NCI-H1436 treated with DMSO at 0.1 percent for 48 hours (cell line): ENCODE measurements at places on chromosomes 16 and 17.

DNA sequence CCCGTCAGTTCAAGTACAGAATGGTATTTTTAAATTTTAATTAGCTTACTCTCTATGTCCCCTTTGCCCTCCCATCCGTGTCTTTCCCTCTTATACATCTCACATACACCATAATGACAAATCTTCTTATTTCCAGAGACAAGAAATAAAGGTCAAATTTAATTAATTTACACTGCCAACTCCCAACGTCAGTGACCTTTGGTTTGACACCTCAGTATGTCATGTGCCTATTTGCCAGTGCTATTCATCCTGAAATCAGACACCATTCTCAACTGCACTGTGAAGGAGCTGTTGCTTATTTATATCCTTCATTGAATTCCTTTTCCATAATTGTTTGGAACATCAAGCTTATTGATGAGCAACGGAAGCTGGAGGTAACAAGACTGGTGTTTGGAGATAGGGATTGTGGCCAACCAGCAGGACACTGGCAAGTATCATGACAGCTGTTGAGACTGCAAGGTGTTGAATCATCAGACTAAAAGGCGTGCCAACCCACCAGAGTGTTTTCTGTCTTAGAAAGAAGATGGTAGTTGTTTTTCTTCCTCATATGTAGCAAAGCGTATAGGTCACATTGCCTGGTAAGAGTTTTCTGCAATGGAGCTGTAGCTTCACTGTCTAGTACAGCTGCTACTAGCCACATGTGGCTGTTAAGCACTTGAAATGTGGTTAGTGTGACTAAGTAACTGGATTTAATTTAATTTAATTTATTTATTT is 12.5 kb downstream of the CALCOCO2 start:
- no peak for DNase-seq

GRCh38 chr16:18969855-18970240 is 13.9 kb upstream of the TMC7 start:
- no peak for DNase-seq

DNA sequence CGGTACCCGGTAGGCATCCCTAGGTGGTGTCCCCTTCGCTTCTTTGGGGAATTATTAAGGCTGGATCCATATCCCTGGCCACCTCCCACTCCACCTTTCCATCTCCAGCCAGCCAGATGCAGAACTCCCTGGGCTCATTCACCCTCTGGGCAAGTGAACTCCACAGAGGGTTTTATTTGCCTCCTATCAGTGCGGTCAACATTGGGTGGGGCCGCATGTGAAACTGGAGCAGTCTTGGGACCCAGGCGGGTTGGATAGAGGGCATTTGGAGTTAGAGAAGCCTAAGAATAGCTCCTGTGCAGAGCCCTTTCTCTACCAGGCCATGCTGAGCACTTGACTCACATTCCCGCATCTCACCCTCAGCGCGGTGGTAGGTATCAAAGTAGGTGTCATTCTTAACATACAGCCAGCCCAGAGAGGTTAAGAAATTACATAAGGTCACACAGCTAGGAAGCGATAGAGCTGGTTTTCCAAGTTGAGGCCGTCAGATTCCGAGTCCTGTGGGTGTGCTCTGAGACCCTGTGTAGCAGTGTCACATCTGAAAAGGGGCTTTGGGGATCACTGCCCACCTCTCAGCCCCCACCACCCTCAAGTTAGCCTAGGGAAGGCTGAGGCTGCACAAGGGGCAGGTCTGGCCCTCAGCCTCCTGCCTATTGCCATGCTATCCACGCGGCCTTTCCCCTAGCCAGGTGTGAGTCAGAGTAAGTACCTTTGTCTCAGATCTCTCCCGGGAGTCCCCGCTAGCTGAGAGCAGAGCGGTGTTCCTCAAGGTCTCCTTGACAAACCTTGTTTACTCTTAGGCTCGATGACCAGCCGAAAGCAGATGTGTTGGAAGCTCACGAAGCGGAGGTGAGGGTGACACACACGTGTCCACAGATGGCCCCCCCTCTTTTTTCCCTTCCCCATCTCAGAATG is 26.9 kb upstream of the LGALS9 start:
- DNase-seq = no peak

DNA sequence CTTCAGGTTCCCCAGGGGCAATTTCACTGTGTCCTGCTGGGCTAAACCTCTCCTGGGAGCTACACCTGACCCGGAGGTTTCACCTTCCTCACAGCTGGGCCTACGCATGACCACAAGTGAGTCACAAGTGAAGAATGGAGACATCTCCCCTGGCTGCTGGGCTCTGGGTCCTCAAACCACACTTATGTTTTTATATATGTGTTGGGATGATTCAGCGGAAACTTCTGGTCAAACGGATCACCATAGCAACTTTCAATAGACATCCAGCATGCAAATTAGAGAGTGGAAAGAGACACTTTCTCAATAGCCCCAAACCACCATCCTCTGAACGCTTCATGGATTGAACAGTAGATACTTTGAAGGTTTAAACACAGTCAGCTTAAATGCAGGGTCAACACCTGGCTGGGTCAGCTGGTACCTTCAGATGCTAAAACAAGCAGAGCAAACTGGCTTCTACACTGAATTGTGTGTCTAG is 28.0 kb upstream of the MAF start:
- DNase-seq = no peak

- no peak for DNase-seq
These were observed 10.3 kb downstream of the CDRT4 start for GRCh38 chr17:15456972-15457722.

GRCh38 chr16:9256196-9256595 is 164.8 kb downstream of the HAPSTR1 start:
- DNase-seq = no peak

DNA sequence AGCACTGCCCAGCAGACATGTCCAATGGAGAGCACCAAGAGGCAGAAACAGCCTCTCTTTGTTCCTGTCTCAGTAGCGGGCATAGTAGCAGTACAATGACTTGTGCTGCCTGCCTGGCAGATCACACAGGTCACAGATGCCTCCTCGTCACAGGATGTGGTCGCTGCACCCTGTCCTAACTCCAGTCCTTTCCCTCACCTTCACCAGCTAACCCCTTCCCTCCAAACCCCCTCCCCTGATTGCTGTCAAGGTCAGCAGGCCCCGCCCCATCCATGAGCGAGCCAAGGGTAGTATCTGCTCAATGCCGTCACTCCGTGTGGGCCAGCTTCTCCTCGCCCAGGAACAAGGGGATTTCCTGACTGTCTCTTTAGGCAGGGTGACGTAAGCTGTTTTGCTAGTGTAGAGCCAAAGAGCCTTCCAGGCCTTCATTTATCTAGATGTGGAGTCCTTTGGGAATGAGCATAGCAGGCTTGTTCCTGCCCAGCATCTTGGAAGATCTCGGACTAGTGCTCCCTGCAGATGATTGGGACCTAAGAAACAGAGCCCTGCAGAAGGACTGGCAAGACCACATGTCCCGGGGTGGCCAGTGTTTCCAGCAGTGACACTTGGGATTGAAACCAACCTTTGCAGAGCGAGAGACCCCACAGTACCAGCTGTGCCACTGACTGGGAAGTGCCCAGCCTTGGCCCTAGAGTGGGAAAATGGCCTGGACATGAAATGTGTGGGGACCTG is 75.9 kb upstream of the TNRC6C start:
- no peak for DNase-seq

GRCh38 chr17:66614469-66614868 is 220.4 kb upstream of the CACNG5 start:
- DNase-seq = no peak

DNA sequence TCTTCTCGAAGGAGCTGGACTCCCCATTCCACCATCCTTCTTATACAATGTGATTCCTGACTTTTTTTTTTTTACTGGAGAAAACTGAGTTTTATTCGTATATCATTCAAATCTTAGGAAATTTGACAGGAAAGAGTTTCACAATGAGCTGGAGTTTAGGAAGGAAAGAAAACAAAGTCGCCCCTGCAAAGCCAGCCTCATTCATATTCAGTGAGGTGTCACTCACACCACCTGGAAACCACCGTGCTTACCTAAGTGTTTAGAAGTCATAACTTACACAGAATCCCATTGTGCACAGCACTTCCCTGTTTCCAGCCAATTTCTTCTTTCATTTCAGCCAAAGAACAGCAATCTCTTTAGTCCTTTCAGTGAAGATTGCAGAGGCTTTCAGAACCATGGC is 90.3 kb upstream of the CHMP6 start:
- DNase-seq = no peak

GRCh38 chr17:41682631-41683030 is 6.1 kb upstream of the EIF1 start:
- DNase-seq = no peak

- DNase-seq = no peak
These were observed 22.9 kb downstream of the SOCS1 start for GRCh38 chr16:11232852-11233726.

DNA sequence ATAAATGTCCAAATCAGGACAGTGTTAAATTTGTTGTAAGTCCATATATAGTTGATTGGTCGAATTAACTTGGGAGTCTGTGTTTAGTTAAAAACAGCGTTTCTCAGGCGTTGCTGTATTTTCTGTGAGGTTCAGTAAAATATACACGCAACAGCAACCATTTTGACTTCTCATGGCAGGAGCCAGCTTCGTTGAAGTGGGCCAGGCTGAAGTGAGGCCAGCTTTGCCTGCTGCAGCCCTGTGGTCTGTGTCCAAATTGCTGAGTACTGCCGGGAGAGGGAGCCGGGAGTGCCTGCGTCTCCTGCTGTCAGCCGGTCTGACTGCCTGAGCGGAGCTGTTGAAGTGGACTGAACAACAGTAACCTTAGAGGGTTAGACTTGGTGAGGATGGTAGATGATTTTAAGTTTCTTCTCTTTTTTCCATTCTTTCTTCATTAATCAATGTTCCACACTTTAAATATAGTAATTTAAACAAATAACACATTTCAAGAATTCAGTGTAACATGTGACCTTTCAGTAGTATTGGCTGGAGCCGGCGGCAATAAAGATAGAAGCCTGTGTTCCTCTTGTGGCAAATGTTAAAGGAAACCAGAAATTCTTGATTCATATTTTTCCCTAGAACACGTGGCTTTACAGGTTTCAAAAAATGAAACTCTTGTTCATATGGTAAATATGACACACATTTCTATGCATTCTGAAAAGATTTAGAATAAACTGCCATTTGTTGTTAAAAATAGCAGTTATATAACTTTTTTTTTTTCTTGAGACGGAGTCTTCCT is 37.0 kb upstream of the ZNF750 start:
- no peak for DNase-seq

DNA sequence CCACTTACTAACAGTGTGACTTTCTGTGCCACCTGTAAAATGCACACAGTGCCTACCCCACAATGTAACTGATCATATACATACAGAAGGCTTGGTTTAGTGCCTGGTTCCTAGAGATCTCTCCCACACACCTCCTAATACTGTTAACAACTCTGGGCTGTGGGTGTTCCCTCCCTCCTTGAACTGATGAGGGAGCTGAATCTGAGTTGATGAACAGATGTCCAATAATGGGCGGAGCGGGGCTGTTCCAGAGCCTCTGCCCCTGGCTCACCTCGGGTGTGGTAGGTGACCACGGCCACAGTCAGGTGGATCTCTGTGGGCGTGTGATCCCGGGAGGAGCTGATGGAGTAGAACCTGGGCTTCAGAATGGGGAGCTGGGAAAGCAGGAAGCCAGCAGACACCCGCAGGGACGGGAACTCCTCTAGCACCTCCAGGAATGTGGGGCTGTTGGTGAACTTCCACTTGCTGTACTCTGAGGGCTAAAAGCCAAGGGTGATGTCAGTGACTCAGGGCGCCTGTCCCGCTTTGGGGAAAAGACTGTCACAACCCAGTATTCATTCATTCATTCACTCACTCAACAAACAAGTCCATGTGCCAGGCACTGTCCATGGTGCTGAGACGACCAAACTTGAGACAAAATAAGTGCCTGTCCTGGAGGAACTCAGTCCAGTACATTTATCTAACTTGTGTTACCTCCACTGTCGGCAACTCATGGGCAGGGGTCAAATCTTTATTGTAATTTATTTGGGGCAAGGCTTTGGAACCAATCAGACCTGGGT is 37.6 kb downstream of the NOS2 start:
- no peak for DNase-seq

DNA sequence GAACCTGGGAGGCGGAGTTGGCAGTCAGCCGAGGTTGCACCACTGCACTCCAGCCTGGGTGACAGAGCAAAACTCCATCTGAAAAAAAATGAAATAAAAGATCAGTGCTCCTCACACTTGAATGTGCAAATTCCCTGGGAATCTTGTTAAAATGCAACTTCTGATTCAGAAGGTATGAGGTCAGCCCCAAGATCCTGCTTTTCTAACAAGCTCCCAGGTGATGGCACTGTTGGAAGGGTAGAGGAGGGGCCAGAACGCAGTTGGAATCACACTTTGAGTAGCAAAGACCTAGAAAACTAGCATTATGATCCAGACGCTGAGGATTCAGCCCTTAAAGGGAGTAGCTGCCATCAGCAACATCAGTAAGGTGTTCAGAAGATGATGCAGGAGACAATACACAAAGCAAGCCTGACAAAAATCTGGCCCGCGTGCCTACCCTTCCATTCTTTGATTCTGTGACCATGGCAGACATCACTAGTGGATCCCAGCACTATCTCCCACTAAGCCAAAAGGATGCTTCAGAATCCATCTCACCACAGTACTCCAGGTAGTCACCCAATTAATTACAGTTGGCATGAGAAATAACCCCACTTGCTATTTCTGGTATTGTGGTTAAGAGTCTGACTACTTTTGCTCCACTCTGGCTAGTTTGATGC is 33.1 kb upstream of the MEIOC start:
- no peak for DNase-seq

GRCh38 chr17:39598047-39598481 is 9.7 kb downstream of the NEUROD2 start:
- no peak for DNase-seq

DNA sequence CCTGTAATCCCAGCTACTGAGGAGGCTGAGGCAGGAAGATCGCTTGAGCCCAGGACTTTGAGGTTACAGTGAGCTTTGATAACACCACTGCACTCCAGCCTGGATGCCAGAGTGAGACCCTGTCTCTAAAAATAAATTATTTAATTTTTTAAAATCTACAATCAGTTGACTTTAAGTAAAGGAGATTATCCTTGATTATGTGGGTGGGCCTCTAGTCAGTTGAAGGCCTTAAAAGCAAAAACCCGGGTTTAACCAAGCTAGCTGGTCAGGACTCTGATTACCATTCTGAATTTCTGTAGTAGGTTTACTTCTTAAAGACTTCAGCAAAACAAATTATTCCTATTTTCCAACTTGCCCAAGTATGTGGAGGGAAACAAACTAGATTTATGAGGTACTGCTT is 4.4 kb downstream of the RNF157 start:
- no peak for DNase-seq

DNA sequence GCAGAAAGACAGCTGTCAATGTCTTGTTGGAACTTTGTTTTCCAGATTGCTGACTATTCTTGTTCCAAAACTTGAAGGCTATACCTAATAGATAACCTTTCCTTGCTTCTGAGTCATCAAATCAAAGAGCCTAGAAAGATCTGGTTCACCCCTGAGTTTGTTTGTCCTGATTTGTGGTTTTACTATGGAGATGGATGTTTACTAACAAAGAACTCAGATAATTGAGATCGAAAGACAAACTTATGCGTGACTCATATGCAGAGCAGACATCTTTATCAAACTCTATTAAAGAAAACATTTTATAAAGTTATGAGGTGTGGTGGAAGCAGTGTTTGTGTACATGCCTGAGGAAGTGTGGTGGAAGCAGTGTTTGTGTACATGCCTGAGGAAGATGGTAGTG is 311.1 kb upstream of the TBX2 start:
- no peak for DNase-seq
